ENCODE measurements at places on chromosomes 13 and 19. TPM values are rescaled to one million over a fixed set of nuclear protein-coding genes. Genes with fewer than 3 reads are reported as not detected.

MEF2B gene
- total RNA-seq: 0.34 TPM

DNA sequence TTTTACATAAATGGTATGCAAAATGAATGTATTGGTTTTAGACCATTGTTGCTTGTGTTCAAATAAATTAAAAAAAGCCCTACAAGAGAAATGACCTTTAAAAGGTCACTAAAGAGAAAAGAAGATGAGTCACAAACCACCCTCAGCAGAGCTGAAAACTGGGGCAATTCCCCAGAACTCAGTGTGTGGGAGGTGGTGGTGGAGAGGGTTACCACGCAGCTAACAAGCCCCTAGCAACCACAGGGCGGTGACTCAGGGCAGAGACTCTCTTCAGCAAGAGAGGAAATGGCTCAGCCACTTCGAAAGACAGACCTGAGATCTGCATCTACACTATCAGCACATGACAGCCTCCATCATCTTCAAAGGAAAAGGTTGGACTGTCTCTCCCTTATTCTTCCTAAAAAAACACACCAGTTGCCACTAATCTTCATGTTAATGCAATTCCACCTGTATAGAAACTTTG lies 29.4 kb upstream of the NDFIP2 start:
- no peak for DNase-seq

ARMC6 gene
- total RNA-seq: 14.5 TPM

DNA sequence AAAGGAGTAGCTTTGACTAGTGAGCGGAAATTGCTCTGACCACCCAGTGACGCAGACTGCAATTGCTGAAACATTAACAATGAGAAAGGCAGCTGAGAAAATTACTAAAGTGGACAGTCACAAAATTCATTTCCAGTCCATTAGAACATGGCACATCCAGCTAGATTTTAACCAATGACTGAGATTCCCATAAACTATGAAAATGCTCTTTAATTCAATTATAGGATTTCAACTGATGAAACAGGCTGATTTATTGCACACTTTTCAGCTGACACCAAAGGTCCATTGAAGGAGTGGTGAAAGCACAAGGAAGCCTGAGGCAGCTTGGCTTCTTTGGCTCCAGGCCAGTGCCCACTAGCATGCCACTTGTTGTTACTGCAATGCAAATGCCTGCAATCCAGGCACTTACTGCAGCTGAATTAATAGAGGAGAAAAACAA lies 933.4 kb downstream of the SLITRK6 start:
- peak; percentile 17 for DNase-seq

DNA sequence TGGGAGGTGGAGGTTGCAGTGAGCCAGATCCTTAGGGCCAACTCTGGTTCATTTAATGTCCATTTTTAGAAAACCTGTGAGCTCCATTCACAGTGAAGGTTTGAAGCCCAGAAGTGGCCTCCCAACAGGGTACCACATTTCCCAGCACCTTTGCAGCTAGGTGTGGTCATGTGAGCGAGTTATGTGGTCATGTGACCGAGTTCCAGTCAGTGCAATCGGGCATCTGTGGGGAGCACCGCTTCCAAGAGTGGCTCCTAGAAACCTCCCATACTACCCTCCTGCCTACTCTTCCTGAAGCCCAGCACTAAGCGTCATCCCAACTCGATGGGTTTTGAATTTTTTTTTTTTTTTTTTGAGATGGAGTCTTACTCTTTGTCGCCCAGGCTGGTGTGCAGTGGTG lies 663 bp upstream of the PLA2G4C start:
- no peak for DNase-seq

DNA sequence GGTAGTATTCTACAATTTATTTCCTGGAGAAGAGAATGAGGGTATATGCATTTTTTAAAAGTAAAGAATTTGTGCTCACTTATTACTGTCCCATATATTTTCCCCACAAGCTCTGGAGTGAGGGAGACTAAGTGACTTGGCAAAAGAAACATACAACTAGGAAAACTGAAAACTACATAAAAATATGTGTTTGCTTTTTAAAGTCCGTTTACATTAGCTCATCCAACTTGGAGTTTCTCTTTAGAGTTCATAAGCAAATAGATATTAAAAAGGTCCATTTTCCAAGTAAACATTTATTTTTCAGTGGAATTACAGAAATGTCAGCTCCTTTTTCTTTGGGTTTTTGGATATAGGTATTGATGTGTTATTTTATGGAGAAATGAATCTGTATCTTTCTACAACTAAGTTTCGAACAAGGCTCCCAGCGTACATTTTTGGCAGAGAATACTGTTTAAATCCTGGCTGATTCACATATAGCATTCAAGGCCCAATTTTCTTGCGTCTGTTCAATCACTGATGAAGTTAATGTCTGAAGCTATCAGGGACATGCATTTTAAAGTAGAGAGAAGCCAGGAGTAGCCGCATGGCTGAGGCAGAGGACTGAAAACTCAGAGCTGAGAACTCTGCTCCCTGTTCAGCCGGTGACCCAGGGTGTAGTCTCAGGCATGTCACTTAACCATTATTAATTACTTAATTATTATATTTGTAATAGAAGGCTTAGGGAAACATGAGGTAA lies 729.4 kb downstream of the EFNB2 start:
- no peak for DNase-seq

WDR87 gene
- total RNA-seq: not detected

DNA sequence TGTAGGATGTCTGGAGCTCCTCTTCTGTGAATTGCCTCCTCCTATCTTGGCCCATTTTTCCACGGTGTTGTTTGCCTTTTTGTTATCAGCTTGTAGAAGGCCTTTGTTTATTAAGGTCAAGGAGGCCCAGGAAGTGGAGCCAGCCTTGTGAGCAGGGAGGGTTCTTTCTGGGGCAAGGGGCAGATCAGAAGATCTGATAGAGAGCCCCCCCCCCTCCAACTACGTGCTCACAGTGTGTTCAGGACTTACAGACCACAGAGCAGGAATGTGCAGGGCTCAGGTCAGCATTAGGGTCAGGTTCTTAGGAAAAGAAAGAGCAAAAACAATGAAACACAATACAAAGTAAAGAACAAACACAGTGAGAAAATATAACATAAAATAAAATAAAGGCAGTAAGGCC lies 59.4 kb downstream of the CCNE1 start:
- DNase-seq: no peak

- no peak for DNase-seq
Measured at GRCh38 chr13:89694451-89694850, 1653.0 kb upstream of the MIR17HG start.

DNA sequence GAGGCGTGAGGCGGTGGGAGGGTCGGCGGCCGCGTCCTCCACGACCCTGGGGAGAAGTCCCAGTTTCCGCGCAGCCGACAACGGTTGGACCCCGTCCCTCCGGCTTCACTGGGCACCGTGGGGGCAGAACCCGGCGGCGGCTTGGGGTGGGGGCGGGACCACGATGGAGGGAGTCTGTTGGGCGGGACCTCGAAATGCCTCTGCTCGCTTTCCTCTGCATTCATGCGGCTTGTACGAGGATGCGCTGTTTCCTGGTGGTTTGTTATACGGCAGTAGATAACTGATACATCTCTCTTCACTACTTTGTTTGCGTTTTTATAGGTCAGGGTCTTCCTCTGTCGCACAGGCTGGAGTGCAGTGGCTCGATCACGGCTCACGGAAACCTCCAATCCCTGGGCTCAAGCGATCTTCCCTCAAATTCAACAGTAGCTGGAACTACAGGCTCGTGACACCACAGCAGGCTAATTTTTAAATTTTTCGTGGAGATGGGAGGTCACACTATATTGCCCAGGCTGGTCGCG lies 24.6 kb upstream of the ZNF846 start:
- peak; percentile 63 for DNase-seq

All from heart right ventricle (tissue), 16 donors.